Stimulated activated CD4-positive, alpha-beta T cell treated with anti-CD3 and anti-CD28 coated beads, TNF-alpha, amount 100 ng/mL, for 4 hours (primary cell): ENCODE measurements at places on chromosomes 7 and 10.

DNA sequence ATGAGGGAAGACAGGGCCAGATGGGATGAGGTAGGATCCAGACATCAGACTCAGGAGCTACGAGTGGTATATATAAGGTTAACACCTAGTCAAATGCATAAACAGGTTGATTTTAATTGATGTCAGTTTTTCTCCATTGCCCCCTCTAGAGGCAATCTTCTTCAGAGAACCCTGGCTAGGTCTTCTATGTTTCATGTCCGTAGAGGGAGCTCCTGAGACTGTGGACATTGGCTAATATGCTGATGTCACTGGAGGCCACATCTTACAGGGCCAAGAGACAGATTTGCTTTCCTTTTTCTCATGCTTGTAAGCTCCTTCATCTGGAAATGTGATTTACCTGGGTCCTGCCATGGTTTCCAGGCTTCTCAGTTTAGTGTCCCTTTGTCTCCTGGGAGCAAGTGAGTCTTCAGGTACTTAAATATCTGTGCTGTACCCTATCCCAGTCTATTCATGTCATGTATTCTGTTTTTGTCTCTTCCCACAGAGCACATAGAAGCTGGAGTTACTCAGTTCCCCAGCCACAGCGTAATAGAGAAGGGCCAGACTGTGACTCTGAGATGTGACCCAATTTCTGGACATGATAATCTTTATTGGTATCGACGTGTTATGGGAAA is 161.6 kb upstream of the PRSS1 start:
- no peak for DNase-seq

GRCh38 chr10:104099269-104099668 is 13.6 kb upstream of the COL17A1 start:
- DNase-seq: no peak

- DNase-seq: no peak
These were observed 22.7 kb upstream of the EMX2 start for GRCh38 chr10:117519879-117520278.

- no peak for DNase-seq
These were observed 60.2 kb upstream of the COMTD1 start for GRCh38 chr10:75295868-75296441.

DNA sequence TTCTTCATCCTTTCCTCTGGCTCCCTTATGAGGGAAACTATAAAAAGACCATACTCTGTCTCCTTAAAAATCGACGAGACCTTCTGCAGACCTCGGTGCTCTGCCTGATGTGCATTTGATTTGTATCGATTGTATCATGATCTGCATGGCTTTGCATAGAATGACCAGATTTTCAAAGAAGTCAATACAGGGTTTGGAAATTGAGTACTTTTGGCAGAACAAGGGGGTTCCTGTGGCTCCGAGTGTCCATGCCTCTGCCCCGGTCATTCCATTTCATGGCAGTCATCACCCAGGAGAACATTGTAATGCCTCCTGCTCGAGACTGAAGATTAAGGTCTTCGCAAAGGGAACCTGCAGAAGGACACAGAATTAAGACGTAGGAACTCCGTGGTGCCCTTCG is 685 bp downstream of the CASP2 start:
- no peak for DNase-seq

DNA sequence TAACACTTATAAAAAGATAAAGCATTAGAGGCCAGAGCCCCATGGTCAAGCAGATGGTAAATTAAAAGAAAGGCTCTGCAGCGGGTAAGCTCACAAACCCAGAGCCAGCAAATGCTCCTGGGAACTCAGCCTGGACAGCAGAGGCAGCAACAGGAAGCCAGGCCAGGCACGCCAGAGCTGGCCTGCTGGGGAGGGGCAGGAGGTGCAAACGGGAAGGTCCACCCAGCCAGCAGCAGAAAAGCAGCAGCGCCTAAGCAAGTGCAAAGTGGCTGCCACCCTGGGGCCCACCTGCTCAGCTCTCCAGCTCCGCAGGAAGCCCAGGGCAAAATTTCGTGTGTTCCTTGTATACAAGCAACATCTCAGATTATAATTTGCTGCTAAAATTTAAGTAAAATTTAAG is 82.7 kb upstream of the GPR22 start:
- DNase-seq: no peak
